Activated CD4-positive, alpha-beta T cell treated with anti-CD3 and anti-CD28 coated beads, Interleukin-2, amount 50 U/mL, for 24 hours (primary cell): ENCODE measurements at places on chromosomes 2 and 18.

DNA sequence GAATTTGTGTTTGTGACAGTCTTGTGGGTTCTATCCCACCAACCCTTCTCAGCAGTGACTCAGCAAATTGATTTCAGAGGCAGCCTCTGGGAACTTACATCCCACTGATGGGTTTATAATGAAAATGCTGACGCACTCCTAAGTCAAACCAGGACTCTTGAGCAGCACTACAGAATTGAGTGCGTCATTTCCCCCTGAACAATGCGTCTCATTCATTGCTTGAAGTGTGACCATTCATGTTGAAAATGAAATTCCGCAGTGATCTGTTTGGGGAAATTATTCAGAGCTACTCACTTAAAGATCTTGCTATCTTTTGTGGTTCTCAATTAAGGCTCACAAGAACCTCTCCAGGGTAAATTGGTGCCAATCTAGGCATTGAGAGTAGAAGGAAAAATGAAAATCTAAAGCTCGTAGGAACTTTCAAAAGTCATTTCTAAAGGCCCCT, 417.7 kb upstream of the SLC14A2 start:
- DNase-seq, result no peak

DNA sequence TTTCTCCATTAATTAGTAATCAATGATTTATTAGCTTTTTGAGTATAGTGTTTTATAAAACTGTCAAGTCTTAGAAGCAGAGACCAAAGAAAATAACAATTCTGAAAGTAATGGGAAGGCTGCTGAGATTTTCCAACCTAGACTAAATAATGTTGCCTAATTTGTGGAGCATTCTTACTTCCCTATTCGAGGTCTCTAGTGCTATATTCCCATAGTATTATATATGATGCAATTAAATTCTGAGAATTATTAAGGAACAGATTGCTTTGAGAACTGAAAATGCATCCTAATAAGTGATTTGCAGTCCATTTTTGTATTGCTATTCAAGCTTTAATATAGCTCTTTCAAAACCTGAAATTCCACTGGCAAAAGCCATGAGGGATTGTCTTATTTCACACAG, 27.7 kb upstream of the DOCK10 start:
- DNase-seq, result no peak

DNA sequence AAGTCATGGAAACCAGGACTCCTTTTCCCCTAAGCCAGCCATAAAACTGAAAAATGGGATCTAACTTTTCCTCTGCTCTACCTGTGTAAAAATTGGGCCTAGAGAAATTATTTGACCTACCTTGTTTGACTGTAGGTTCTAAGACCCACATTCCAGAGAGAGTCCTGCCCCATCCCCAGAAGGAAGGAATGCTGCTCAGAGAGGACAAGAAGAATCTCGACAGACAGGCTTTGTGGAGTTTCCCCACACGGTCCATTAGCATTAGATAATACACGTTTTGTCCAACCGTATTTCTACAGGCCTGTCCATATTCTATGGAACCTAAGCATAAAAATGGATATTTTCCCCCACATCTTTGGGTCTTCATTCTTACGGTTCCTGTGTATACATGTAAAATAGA, 403.3 kb downstream of the METTL4 start:
- no peak for DNase-seq

DNA sequence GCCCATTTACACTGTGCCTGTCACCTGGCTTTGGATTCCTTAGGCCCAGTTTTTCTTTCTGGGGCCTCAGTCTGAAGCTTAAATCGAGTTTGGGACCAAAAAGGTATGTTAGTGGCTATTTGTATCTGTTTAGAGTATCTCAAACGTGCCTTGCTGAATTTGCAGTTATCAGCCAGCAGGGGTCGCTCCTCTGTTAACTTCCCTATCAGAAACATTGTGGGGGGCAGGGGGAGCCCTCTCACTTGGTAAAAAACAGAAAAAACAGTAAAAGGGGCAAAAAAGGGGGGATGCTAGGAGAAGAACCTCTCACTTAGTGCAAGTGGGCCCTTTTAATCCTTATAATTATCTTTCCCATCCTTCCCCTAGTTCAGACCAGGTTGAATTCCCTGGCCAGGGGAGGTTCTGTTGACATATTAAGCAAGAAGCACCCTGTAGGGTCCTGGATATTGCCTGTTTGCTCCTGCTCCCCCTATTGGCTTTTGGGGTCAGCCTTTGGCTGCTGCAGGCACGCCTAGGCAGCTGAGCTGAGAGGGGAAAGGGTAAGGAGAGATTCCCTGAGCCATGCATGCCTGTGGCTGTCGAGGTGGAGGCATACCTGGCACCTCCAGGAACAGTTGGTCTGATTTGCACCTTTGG, 8.8 kb upstream of the IFIH1 start:
- no peak for DNase-seq
